ENCODE measurements at places on chromosomes 3 and 15. TPM values are rescaled to one million over a fixed set of nuclear protein-coding genes. Genes with fewer than 3 reads are reported as not detected.
A peak's percentile ranks its signal among the peaks of the same experiment; 100 is the strongest.

- DNase-seq = no peak
Observed at GRCh38 chr15:41493902-41494189, 172 bp downstream of the ITPKA start.

- no peak for DNase-seq
Observed at GRCh38 chr15:59371458-59372351, 966 bp downstream of the MYO1E start.

Gene WDR49
- 0.23 TPM for total RNA-seq

DNA sequence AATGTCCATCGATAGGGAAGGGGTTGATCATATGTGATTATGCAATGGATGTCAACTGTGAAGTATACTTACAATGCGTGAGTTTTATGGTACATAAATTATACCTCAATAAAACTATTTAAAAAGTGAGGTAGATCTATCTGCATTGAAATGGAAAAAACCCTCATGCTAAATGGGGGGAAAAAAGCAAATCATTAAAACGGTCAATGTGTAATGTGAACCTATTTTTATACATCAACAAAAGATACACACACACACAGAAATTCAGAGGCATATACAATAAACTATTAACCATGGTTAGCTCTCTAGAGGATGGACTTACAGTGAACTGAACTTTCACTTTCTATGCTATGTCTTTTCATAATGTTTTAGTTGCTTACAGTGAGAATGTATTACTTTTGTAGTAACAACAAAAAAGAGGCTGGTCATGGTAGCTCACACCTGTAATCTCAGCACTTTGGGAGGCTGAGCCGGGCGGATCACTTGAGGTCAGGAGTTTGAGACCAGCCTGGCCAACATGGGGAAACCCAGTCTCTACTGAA is 23.1 kb downstream of the STIMATE start:
- DNase-seq = no peak

Gene KNG1
- 0.23 TPM for total RNA-seq

DNA sequence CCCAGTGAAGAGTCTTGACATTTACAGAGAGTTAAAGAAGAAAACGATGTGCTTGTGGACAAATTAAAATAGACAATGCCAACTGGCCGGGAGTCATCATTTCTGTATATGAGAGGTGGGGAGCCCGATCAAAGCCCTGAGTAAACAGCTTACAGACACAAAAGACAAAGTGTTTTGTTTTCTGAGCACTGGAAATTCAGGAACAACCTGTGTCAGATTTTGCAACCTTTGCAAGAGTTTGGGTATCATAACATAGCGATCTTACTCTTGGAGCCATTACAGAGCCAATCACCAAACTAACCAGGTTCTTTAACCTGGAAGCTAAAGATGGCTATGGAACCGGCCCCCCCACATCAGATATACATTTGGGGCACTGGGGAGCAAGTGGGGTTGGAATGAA is 101.9 kb upstream of the LRIG1 start:
- no peak for DNase-seq

DNA sequence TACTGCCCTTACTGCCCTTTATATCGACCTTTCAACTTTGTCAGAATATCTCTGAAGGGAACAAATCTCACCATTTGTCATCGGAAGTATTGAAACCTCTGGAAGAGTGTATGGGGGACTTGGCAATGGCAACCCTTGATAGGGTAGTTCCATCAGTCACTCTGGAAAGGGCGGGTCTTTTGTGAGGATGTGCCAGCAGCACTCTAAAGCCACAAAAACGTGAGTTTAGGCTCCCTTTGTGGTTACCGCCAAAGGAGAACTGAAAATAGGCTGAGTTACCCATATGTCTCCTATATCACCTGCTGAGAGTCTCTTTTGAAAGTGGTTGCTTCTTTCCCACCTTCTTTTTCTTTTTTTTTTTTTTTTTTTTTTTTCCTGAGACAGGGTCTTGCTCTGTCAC is 296.8 kb upstream of the CHRM5 start:
- no peak for DNase-seq

Gene SH2D7
- total RNA-seq = not detected

GRCh38 chr3:141243271-141243707 is 11.7 kb downstream of the PXYLP1 start:
- no peak for DNase-seq

- DNase-seq = peak; percentile 78
Observed at GRCh38 chr3:195715583-195716266, 5.1 kb upstream of the MUC20 start.

GRCh38 chr15:74024687-74025086 is 30.2 kb downstream of the PML start:
- DNase-seq = no peak

Gene GUCA1C
- total RNA-seq = not detected

DNA sequence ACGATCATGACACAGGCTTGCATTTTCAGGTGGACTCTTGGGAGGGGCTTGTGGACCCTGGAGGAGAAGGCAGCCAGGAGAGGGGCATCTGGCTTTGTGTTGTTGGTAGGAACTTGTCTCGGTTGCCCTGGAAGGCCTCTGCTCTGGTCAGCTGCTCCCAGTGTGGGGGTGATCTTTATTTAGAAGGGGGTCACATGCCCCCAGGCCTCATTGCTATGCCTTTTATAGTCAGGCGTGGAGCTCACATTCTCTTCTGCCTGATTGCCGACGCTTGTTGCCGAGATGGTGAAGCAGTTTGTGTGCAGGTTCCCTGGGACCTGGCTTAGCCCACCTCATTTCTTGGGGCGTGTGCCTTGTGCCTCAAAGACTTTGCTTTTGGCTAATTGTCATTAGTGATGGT is 66.6 kb downstream of the IGF1R start:
- DNase-seq = no peak

- no peak for DNase-seq
Observed at GRCh38 chr15:96627031-96627568, 296.6 kb downstream of the NR2F2 start.

DNA sequence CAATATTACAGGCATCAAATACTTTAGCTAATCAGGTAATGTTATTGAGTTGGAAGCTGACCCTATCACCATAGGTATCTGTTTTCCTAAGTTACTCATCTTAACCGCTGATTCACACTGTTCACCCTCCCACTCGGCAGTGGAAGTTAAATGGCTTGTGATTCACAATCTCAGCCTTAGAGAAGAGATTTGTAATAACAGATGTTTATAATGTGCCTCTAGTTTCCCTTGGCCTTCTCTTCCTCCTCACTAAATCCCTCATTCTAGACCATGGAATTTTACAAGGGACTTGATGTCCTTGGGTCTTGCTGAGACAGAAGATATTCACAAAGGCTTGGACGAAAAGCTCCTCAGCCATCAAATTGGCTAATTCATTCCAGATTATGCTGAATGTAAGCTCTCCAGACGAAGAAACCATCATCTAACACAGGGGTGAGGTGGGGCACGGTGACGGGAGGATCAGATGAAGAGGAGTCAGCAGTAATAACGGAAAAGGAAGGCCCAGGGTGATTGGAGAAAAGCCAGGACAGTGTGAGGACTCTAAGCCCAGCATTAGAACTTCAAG is 931.7 kb downstream of the MCTP2 start:
- peak; percentile 22 for DNase-seq

DNA sequence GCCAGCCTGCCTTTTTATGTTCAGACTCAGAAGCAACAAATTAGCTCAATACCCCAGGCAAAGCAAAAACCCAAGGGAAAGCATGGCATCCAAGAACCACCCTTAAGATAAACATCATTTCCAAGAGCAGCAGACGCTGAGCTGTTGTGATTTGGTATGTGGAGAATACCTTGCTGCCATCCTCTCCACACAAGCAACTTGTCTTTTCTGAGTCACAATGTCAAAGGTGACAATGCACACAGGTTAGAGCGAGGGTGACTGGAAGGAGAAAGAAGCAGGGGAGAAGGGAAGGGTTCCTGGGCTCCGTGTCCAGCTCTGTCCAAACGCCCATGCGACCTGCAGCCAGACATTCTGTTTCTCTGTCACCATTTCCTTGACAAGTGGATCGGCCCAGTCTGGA is 6.0 kb downstream of the PCSK6 start:
- DNase-seq = no peak

DNA sequence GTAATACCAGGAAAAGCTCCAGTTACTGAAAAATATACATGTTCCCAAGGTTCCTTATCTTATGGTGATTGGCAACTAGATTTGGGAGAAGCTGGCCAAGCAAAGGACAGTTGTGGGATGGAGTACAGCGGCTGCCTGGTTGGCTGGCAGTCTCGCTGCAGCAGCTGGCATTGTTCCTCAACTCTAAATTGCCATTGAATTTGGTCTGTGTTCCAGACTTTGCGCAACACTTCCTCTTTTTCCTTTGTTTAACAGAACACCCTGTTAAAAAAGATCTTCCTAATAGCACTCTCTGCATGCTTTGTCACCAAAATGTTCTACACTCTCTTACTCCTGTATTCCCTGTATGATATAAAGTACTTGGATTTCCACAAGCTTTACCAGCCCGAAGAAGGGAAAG is 420.6 kb upstream of the RBMS3 start:
- DNase-seq = no peak

DNA sequence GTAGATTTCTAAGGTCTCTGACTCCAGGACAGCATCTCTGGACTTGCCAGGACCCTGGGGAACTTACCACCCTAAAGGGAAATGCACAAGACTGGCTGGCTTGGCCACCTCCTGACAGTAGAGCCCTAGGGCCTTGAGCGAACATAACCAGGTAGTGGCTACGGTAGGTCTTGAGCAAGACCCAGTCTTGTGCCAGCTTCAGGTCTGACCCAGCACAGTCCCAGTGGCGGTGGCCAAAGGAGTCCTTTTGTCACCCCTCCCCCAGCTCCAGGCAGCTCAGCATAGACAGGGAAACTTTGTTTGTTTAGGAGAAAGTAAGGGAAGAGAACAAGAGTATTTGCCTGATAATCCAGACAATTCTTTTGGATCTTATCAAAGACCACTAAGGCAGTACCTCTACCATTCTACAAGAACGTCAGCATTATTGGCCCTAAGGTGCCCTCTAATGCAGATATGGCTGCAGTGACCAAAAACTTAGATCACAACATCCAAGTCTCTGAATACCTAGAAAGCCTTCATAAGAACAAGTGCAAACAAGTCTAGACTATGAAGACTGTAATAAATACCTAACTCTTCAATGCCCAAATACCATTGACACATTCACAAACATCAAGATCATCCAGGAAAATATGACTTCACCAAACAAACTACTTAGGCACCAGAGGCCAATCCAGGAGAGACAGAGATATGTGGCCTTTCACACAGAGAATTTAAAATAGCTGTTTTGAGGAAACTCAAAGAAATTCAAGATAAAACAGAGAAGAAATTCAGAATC is 38.7 kb upstream of the FBN1 start:
- no peak for DNase-seq

Gene PLA2G4E
- not detected for total RNA-seq

GRCh38 chr3:86961297-86961696 is 29.7 kb downstream of the VGLL3 start:
- DNase-seq = no peak

Gene ONECUT1
- total RNA-seq = 0.18 TPM

Gene FGF7
- not detected for total RNA-seq

Gene DOCK3
- 0.21 TPM for total RNA-seq

DNA sequence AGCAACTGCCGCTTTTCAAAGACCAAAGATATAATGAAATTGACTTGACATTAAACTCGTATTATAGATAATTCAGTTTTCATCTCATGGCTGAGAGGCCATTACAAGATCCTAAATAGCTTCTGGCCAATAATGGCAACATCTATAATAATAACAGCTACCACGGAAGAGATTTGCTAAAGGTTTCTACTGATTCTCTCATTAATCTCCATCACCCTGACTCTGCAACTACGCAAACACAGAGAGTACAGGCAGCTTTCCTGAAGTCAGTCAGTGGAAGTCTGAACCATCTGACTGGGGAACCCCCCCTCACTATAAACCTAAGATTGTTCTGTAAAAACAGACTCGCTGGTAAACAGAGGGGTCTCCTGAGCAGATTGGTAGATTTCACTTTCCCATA is 257.1 kb downstream of the MAGI1 start:
- DNase-seq = no peak

Data from Panc1 (cell line).